Activated CD8-positive, alpha-beta memory T cell treated with anti-CD3 and anti-CD28 coated beads, Interleukin-2, amount 10 ng/mL, durations not matched to agents 7 days and 5 days (primary cell): ENCODE measurements at places on chromosomes 1 and 21.

DNA sequence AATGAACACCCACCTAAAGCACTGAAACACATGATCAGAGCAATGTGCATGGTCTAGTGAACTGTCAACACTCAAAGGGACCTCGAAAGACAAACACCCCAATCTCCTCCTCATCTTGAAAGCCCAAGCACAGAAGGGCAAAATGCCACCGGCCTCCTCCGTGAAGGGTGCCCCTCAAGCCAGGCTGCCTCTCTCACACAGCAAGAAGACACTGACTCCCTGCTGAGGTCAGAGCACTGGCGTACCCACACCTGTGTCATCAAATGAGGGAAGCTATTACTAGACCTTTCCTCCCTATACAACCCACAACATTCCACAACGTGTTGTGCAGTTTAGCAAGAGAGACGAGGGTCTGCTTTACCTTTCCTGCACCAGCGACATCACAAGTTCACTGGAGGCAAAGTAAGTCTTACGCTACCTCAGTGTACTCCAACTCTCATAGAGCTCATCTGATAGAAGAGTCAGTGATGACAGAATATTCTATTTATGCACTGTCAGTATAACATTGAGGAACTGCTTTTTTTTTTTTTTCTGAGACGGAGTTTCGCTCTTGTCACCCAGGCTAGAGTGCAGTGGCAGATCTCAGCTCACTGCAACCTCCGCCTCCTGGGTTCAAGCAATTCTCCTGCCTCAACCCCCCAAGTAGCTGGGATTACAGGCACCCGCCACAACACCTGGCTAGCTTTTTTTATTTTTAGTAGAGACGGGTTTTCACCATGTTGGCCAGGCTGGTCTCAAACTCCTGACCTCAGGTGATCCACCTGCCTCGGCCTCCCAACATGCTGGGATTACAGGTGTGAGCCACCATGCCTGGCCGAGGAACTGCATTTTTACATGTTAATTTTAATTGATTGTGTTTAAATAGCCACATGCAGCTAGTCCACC is 3.3 kb downstream of the SH3BP5L start:
- peak; percentile 35 for DNase-seq

DNA sequence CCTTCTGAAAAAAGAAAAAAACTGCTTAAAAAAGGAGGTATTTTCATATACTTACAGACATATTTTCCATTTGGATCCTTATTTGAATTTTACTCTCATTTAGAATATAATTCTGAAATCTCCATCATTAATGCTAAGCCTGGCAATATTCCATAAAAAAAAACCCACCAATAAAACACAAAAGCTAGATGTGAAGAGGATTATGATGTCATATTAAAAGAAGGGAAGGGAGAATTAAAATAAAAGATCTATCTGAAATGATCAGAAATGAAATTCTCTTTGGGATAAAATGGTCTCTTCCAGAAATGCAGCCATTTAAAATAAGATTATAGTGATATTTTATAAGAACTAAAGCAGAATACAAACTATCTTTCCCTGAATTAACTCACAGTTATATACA is 206.7 kb upstream of the CAMK1G start:
- DNase-seq, result no peak

GRCh38 chr1:223363856-223364684 is at the start of gene SUSD4:
Gene SUSD4 (minus strand): TSS chr1:223364176. CDS start chr1:223363425, 751 bp downstream.
- DNase-seq, result peak; percentile 53

DNA sequence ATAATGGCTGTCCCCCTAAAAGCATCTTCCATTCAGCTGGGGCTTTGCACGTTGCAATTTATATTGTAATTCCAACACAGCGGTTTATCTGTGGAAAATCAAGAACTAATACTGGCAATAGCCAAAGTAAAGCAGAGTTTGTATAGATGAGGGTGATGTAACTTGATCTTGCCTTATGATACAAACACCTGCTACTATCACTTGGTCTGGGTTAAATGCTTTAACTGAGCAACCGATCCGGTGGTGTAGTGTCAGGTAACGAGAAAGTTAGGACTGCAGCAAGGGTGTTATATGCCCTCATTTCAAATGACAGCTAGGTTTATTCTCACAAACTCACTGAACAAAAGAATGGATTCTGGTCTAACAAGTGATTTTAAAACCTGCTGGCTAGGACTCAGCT is 47.3 kb upstream of the PLPPR4 start:
- no peak for DNase-seq

DNA sequence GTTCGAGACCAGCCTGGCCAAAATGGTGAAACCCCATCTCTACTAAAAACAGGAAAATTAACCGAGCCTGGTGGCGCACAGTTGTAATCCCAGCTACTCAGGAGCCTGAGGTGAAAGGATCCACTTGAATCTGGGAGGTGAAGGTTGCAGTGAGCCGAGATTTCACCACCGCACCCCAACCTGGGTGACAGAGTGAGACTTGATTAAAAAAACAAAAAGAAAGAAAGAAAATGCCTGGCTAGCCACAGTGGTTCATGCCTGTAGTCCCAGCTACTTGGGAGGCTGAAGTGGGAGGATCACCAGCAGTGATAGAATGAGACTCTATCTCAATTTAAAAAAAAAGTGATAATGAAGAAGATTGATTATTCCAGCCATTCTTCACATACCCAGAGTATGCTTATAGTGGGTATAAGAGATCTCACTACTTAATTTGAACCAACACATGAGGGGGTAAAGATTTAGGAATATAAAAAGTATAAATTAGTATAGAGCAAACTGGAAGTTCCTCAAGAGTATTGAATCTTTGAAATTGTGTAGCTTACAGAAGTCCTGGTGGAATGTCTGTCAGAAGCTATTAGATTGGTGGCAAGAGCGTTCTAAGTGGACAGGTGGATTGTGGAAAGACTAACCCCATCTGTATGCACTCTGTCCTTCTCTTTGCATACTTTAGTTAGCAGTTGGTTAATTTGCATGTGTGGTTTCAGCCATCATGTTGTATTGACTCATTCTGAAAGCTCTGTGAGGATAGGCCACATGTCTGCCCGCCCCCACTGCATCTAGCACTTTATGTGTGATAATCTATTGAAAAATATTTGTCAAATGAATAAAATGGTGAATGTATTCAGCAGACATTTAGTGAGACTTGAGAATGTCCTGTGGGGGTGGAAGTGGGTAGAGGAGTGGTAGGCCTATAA is 25.0 kb downstream of the RLF start:
- DNase-seq, result peak; percentile 81

DNA sequence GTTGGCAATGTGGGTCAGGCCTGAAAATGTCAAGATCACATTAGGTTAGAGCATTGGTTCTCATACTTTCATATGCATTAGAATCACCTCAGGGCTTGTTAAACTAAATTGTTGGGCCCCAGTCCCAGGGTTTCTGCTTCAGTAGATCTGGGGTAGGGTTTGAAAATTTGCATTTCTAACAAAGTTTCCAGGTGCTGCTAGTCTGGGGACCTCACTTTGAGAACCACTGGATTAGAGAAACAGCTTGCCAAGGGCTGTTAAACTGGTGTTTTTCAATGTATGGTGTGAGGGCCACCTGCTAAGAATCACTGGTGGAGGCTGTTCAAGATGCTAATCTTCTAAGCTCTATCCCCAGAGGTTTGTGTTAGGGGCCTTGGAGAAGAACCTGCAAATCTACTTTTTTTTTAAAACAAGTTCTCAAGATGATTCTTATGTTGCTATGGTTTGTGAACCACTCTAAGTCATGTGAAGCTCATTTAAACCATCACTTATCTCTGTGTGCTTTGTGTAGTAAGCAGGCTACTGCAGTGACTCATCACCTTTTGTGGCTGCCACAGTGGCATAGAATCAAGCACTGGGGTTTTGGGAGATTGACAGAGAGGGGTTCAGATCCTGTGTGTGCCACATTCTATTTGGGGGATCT is 152.2 kb downstream of the S1PR1 start:
- peak; percentile 79 for DNase-seq

DNA sequence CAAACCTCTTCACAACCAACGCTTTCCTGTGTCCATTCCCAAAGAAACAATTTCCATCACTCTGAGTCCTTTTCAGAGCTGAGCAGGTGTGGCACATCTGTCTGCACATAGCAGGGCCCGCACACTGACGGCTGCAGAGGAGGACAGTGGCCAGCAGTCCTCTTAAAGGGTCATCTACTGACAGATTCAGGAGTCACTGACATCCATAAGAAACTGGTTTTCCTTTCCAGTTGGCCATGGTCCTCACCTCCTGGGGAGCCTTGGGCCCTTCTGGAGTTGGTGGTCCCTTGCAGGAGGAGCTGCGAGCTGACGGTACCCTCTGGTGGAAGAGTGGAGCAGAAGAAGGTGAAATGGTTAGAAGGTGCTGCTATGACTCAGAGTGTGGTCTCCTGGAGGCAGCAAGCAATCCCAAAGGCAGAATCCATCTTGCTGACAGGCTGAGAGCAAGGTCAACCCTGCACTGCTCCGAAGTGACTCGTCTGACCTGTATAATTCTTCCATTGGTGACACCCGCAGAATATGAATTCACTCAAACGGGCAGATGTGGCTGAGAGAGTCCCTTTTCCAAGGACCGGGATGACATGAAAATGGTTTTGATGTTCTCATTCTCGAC is 278.5 kb upstream of the C1orf174 start:
- no peak for DNase-seq

DNA sequence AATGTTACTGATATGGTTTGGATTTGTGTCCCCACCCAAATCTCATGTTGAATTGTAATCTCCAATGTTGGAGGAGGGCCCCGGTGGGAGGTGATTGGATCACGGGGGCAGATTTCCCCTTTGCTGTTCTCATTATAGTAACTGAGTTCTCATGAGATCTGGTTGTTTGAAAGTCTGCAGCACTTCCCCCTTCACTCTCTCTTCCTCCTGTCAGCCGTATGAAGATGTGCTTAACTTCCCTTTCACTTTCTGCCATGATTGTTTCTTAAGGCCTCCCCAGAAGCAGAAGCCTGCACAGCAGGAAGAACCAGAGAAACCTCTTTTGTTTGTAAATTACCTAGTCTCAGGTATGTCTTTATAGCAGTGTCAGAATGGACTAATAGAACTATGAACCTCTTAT is 28.4 kb downstream of the TRIM33 start:
- DNase-seq, result no peak

DNA sequence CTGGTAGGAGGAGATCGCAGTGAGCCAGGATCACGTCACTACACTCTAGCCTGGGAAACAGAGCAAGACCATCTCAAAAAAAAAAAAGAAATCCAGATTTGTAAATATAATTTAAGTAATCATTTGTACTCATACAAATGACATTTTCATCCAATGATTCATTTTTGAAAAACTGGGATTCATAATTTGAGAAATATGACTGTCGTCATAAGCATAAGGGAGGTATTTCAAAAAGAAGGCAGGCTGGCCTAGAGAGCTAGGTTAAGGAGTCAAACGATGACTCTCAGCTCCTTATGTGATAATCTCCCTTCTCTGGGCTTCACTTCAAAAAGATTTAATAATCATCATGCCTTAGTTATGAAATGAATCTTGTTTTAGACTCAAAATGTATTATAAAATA is 2.3 kb downstream of the GART start:
- DNase-seq, result no peak

DNA sequence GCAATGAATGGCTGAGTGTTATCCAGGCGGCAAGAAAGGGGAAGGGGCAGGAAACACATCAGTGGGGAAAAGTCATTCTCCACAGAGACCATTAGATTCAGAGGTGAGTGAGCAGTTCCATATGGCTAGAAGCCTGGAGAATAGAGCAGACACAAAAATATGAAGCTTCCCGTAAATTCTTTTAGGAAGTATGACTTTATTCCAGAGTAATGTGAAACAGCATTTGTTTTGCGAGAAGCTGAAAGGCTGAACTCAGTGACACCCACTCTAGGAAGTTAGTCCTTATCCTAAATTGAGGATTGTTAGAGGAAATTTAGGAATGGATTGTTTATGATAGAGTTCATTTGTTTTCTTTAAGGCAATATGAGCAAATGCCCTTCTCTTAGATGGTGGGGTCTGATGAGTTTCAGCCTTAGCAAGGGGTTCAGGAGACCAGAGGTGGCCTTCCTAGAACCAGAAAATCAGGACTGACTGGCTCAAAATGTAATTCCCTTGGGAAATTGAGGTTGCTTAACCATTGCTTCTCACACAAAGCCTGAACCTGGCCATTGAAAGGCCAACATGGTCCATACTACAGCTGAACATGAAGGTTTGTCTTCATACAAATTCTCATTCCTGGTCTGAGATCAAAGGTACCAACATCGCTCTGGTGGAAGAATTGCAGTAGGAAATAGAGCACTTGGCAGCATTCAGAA is 167.5 kb downstream of the TPR start:
- DNase-seq, result no peak

- DNase-seq, result no peak
Measured at GRCh38 chr1:157376681-157377080, 175.6 kb downstream of the FCRL5 start.

GRCh38 chr21:26405071-26405470 is 168.0 kb downstream of the CYYR1 start:
- no peak for DNase-seq

GRCh38 chr1:22518379-22518778 is 44.9 kb upstream of the EPHA8 start:
- DNase-seq, result no peak

GRCh38 chr21:43911015-43911934 is 46.3 kb downstream of the AGPAT3 start:
- no peak for DNase-seq

- no peak for DNase-seq
Measured at GRCh38 chr1:243910607-243911006, 60.6 kb upstream of the AKT3 start.
